Central memory CD4-positive, alpha-beta T cell (primary cell): ENCODE measurements at places on chromosomes 1 and 21.

DNA sequence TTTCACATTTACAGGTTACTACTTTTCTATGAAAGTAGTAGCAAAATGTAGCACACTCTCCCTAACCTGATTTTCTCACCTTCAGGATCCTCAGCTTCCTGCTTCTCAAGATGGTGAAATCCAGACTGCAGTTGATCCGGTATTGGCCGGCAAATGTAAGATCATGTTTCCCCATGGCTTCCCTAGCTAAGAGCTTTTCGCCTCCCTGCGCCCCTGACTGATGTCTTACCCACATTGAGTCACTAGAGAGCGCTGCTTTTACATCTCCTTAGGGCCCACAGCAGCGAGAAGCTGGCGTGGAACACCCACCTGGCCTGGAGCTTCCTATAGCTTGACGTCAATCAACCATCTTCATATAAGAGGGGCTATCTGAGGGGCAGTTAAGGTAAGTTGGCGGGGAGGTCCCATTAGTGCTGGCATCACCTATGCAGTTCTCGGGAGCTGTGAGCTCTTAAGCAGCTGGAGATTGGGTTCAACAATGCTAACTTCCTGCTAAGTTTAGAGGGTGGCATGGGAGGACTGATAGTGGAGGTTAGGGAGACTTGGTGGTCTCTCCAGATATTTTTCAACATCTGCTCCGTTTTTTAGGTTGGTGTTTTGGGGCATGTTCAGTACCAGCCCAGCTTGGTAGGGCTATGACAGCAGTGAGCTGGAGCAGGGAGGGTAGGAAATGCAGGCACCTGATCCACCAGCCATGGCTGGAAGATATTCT is 5.5 kb downstream of the PTPN7 start:
- DNase-seq = peak; percentile 60

DNA sequence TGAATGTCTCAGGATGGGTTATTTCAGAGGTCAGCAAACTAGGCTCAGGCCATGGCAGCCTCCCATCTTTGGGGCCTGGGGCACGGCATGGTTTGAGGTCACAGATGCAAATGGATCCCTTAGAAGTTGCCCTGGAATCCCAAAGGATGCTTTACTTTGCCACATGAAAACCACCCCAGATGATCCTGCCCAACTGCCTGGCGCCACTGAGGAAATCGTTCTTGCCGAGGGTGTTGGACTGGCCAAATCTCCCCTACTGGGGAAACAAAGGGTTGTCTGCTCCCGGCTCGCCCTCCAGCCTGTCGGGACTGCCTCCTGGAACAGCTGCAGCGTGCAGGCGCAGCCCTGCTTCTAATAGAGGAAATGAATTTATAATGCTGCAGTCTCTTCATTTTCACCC is 173.0 kb upstream of the LMO4 start:
- DNase-seq = no peak

DNA sequence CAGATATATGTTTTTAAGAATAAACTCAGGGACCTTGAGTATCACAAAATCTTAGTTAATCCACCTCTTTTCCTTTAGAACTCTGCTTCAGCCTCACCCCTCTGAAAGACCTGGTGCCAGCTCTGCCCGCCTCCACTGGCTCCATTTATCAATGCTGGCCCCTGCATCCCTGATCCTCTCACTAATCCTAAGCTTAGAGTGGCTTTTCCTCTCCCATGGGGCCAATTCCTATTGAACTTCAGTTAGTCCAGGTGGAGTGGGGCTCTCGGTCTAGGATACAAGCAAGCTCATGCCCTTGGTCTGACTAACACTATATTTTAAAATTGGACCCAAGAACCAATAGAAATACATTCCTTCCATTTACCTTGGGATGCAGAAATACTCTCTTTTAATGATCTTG is 87.0 kb downstream of the RGS7 start:
- no peak for DNase-seq

GRCh38 chr1:33042831-33043230 is 6.1 kb upstream of the AK2 start:
- no peak for DNase-seq

- DNase-seq = no peak
Observed at GRCh38 chr21:41932191-41932575, 21.6 kb downstream of the C2CD2 start.

- DNase-seq = no peak
Observed at GRCh38 chr21:40924641-40925040, 77.7 kb upstream of the DSCAM start.

DNA sequence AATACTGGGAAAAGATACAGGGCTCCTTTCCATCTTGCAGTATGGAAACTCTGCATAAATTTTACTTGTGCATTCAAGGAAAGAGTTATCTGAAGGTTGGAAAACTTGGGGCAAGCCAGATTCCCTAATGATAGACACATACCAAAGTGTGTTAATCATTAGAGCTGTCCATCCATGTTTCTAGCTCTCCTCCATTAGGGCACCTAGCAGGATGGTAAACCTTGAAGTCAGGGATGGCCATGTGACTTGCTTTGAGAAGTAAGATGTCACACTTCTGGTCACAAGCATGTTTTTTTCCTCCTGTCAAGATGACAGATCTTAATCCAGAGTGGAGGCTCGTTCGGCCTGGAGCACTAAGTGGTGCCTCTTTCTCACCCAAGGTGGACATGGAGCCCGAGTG is 241.9 kb upstream of the RUNX1 start:
- no peak for DNase-seq

GRCh38 chr1:9724706-9725476 is 73.4 kb downstream of the PIK3CD start:
- peak; percentile 61 for DNase-seq

GRCh38 chr1:52672946-52673345 is 25.2 kb downstream of the COA7 start:
- DNase-seq = no peak

- DNase-seq = no peak
Observed at GRCh38 chr1:7535016-7535415, 236.1 kb upstream of the VAMP3 start.

- no peak for DNase-seq
Observed at GRCh38 chr1:156698995-156699394, 6.4 kb downstream of the CRABP2 start.

DNA sequence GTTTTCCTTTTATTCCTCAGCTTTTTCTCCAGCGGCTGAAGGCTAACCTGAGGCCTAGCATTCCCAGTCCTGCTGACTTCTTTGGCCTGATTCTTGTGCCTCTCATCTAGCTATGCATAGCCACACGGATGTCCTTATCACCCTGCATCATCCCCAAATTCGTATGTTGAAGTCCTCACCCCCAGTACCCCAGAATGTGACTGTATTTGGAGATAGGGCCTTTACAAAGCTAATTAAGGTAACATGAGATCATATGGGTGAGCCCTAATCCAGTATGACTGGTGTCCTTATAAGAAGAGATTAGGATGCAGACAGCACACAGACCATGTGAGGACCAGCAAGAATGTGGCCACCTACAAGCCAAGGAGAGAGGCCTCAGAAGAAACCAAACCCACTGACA is 44.6 kb downstream of the CDCP2 start:
- no peak for DNase-seq

- DNase-seq = no peak
Observed at GRCh38 chr1:25831569-25832196, 11.9 kb downstream of the MTFR1L start.

DNA sequence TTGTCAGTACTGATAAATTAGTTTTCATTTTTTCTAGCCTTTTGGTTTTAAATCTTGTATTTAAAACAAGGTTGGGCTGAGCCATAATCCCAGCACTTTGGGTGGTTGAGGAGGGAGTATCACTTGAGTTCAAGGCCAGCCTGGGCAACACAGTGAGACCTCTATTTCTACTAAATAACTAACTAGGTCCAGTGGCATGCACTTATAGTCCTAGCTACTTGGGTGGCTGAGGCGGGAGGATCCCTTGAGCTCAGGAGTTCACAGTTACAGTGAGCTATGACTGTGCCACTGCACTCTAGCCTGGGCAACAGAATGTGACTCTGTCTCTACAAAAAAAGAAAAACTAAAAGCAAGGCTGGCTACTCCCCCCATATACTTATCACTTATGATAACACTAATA is 21.5 kb upstream of the TTC39A start:
- DNase-seq = no peak

DNA sequence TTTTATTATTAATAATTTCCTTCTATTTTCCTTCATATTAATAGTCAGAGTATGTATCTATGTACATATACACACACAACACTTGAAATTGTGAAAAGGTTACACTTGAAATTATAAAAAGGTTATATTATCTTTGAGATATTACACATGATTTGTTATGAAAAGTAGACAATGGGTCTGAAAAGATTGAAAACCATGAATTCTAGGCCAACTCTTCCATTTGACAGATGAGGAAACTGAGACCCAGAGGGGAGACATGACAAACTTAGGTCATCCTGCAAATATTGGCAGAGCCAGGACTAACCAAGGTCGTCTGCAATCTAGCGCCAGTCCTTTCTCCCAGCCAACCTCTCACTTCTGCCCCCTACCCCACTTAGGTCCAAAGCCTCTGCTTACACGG is 33.2 kb downstream of the TRIM62 start:
- no peak for DNase-seq

GRCh38 chr1:110899458-110899843 is 26.5 kb downstream of the CD53 start:
- DNase-seq = no peak

DNA sequence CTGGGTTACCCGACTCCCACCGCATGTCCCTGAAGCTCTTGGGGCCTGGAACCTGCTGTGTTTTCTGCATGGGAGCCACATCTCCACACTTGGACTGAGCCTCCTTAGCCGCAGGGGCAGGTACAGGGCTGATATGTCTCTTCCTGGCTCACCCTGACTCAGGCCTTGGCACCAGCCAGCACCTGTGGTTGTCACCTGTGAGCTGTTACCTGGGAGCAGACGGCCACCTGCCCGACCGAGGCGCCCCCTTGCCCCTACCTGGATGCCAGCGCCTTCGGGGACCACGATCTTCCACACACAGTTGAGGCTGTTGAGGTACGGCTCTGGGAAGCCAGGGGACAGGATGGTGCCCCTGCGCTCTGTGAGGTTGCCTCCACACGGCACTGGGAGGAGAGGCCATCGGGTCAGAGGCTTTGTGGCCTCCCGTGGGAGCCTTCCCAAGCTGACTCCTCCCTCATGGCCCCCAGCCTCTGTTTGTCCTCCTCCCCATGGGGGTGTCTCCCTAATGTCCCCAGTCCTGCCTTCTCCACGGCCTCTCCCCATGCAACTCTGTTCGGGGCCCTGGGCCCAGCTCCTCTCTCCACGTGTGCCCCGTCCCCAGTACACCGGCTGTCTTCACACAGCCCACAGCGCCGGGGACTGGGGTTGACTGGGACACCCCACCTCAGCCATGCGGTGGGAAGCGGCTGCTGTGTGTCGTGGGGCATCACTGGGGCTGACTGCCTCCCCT is 152.0 kb downstream of the ZSCAN20 start:
- no peak for DNase-seq

- no peak for DNase-seq
Observed at GRCh38 chr1:197763769-197764168, 11.5 kb downstream of the DENND1B start.

GRCh38 chr1:91637539-91637994 is 136.9 kb downstream of the CDC7 start:
- DNase-seq = no peak

DNA sequence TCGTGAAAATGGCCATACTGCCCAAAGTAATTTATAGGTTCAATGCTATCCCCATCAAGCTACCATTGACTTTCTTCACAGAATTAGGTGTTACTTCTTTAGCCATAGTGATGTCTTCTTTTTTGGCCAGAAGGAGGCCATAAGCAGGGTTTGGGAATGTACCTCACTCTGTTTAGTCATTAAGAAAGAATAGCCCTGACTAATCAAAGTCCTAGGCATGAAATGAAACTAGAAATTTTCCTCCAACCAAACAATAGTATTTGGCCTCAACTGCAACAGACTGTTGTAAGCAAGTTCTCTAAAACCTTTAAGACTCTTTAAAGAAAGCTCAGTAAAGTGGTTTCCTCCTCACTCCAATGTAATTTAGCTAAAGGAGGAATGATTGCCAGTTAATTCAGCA is 163.9 kb downstream of the AKT3 start:
- DNase-seq = no peak

DNA sequence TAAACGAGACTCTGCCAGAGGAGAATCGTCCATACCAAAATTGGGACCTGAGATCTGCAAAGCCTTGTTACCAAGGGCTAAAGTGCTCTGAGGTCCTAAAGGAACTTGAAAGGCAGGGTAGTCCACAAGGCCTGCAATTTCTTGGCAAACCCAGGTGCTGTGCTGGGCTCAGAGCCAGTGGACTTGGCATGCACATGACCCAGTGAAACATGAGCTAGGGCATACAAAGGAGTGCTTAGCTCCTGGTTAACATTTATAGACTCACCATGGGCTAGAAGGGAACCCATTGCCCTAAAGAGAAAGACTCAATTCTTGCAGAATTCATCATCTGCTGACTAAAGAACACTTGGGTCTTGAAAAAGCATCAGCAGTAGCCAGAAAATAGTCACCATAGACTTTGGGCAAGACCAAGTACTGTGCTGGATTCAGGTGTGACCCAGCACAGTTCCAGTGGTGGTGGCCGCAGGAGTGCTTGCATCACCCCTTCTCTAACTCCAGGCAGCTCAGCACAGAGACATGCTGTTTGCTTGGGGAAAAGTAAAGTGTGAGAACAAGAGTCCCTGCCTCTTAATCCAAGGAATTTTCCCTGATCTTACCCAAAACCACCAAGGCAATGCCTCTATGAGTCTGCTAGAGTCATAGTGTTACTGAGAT is 1069.4 kb upstream of the ADGRL2 start:
- no peak for DNase-seq

GRCh38 chr1:207172321-207172720 is 68.3 kb downstream of the C4BPA start:
- DNase-seq = no peak

- no peak for DNase-seq
Observed at GRCh38 chr21:29022166-29022565, 2.3 kb upstream of the USP16 start.

- DNase-seq = no peak
Observed at GRCh38 chr1:29634746-29635335, 398.5 kb downstream of the PTPRU start.

GRCh38 chr1:9628541-9629444 is 22.7 kb upstream of the PIK3CD start:
- DNase-seq = peak; percentile 72

- no peak for DNase-seq
Observed at GRCh38 chr1:157829210-157829609, 9.3 kb upstream of the FCRL1 start.

DNA sequence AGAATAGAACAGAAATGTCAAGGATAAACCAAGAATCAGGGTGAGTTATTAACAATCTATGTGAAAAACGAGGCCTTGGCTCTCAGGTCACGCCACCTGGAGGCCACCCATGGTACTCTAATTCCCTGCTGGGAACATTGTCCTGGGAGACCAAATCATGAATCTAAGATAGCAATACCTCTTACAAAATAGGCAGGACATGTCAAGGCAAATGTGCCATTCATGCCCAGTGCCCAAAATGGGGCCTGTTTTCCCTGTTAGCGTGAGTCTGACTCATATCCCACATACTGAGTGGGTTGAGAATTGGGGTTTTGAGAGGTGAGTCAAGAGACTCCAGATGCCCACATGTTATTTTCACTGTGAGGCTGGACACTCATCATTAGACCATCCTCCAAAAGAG is 380.8 kb downstream of the HHIPL2 start:
- DNase-seq = no peak

GRCh38 chr21:41659791-41660560 is 106.9 kb downstream of the RIPK4 start:
- DNase-seq = no peak

- DNase-seq = no peak
Observed at GRCh38 chr1:17059391-17060305, 5.8 kb upstream of the SDHB start.

GRCh38 chr1:180947901-180948640 is 35.4 kb downstream of the KIAA1614 start:
- DNase-seq = no peak

GRCh38 chr1:185957441-185958363 is 223.5 kb downstream of the HMCN1 start:
- no peak for DNase-seq
